ENCODE measurements at places on chromosomes 12 and 14.
A peak's percentile ranks its signal among the peaks of the same experiment; 100 is the strongest.

- H3K27me3 ChIP-seq: no peaks in the 10 kb centered on the region
- DNase-seq: no peak
- H3K4me1 ChIP-seq: no peaks in the 10 kb centered on the region
- no peak overlapping the region for H3K4me3 ChIP-seq
- no peak overlapping the region for H3K27ac ChIP-seq
- H3K36me3 ChIP-seq: peaks cover 19% of the 10 kb centered on the region
Measured at GRCh38 chr14:102907980-102908730, 14.3 kb upstream of the AMN start.

GRCh38 chr14:53226553-53226952, 73.4 kb upstream of the DDHD1 start:
- no peak for DNase-seq
- H3K4me1 ChIP-seq: no peaks in the 10 kb centered on the region
- H3K4me3 ChIP-seq: no peak overlapping the region
- H3K27ac ChIP-seq: no peak overlapping the region
- H3K36me3 ChIP-seq: no peaks in the 10 kb centered on the region

DNA sequence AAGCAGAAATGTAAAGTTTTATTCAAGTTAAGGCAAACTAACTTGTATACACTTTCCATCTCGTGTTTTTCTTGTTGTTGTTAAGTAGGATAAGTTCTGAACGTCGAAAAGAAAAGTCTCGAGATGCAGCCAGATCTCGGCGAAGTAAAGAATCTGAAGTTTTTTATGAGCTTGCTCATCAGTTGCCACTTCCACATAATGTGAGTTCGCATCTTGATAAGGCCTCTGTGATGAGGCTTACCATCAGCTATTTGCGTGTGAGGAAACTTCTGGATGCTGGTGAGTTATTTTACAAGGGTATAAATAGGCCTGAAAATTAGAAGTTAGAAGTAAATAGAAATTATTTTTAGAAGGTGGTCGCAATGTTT, 25.0 kb downstream of the HIF1A start:
- H3K27ac ChIP-seq: peak overlapping the region; percentile 56
- H3K4me3 ChIP-seq: peak overlapping the region; percentile 46
- DNase-seq: no peak
- H3K27me3 ChIP-seq: no peaks in the 10 kb centered on the region
- peaks cover 85% of the 10 kb centered on the region for H3K4me1 ChIP-seq

DNA sequence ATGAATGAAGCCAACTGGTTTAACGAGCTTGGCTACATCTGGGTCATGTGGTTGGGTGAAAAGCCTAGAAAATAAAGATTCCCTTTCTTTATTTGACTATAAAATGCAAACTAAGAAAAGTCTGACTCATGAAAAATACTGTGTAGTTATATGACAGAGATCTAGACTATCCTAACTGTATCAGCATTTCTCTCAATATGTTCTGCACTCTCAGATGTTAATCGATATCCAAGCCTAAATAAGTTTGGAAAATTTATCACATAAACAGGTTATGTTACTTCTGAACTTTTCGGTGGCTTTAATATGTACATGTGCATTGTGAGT, 133.1 kb downstream of the DAAM1 start:
- H3K36me3 ChIP-seq: peaks cover 2% of the 10 kb centered on the region
- H3K27me3 ChIP-seq: no peaks in the 10 kb centered on the region
- no peak overlapping the region for H3K27ac ChIP-seq
- H3K4me3 ChIP-seq: no peak overlapping the region
- peaks cover 8% of the 10 kb centered on the region for H3K4me1 ChIP-seq

DNA sequence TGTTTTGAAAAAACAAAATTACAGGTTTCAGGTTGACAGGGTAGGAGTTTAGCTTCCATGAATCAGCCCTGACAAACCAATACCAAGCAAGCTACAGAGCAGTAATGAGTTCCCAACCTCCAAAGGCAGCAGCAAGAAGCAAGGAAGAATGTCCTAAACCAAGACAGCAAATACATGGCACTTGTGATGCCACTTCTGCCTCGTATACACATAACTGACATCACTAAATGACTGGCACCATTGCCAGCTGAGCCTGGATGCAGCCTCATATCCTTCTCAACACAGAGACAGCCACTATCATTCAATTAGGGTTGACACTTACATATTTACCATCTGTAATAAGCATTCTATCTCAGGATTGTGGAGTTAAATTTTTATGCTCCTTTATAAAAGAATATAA, 35.0 kb upstream of the MDM1 start:
- H3K36me3 ChIP-seq: no peaks in the 10 kb centered on the region
- H3K27me3 ChIP-seq: no peaks in the 10 kb centered on the region
- peak overlapping the region; percentile 43 for H3K27ac ChIP-seq
- no peak overlapping the region for H3K4me3 ChIP-seq
- peak; percentile 57 for DNase-seq
- H3K4me1 ChIP-seq: peaks cover 56% of the 10 kb centered on the region

- H3K36me3 ChIP-seq: no peaks in the 10 kb centered on the region
- H3K4me1 ChIP-seq: peaks cover 9% of the 10 kb centered on the region
- DNase-seq: no peak
Measured at GRCh38 chr14:90449411-90449810, 52.6 kb downstream of the CALM1 start.

GRCh38 chr14:71621276-71621675, 311.0 kb upstream of the RGS6 start:
- H3K27me3 ChIP-seq: no peaks in the 10 kb centered on the region
- H3K4me1 ChIP-seq: peaks cover 2% of the 10 kb centered on the region
- no peak overlapping the region for H3K4me3 ChIP-seq
- DNase-seq: no peak

DNA sequence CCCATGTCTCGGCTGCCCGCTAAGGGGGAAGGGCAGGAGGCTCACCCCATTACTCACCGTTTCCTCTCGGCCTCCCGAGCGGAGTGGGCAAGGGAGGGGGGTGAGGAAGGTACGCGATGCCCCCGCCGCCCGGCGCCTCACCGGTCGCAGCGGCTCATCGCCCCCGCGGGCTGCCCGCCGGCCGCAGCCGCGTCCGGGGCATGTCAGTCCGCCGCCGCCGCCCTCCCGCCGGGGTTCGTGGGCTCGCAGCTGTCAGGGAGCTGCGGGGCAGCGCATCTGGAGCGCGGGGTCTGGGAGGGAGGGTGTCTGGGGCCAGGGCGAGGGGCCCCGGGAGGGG, 461 bp downstream of the SLC8A3 start:
- H3K4me3 ChIP-seq: peak overlapping the region; percentile 82
- peaks cover 60% of the 10 kb centered on the region for H3K27me3 ChIP-seq
- peaks cover 14% of the 10 kb centered on the region for H3K4me1 ChIP-seq
- H3K36me3 ChIP-seq: no peaks in the 10 kb centered on the region

DNA sequence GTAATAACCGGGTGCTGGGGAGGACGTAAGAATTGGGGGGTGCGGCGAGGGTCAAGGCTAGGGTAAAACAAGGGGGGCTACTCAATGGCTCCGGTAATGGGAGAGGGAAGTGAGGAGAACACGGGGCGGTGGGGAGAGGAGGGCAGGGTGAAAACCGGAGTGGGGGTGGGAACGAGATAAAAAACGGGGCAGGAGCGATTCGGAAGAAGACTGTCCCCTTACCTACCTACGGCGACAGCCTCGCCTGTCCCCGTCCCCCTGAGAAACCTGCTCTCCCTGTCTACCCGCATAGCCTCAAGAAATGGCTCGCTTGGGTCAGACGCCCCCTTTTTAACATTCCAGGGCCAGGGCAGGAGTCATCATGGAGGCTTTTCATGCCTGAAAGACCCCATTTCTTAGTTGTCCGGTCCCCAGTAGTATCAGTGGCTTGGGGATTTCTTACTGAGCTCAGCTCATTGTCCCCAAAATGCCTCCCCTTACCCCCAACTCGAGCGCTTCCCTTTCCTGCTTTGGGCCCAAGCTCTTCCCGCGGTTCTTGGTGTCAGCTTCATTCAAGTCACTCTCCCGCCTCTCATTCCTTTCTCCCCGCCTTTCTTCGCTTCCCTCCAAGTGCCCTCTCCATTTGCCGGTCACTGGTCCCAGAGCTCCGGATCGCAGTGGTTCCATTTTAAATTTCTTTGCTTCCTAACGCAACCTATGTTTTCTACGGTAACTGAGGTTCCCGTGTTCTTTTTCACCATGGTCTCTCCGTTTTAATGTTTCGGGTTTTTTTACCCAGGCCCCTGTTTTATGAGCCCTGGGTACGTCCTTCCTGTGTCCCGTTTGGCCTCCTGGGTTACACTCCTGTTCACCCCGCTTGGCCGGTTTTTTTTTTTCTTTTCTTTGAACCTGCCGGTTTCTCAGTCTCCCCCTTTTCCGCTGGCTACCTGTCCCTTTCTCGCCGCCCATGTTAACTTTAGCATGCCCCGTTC, 1.2 kb upstream of the WSB2 start:
- peak overlapping the region; percentile 91 for H3K27ac ChIP-seq
- DNase-seq: peak; percentile 26
- H3K4me3 ChIP-seq: peak overlapping the region; percentile 90
- H3K4me1 ChIP-seq: peaks cover 45% of the 10 kb centered on the region
- H3K27me3 ChIP-seq: peaks cover 8% of the 10 kb centered on the region

- H3K4me1 ChIP-seq: no peaks in the 10 kb centered on the region
- no peak overlapping the region for H3K4me3 ChIP-seq
Measured at GRCh38 chr14:20734430-20734806, 11.3 kb upstream of the EDDM3A start.

DNA sequence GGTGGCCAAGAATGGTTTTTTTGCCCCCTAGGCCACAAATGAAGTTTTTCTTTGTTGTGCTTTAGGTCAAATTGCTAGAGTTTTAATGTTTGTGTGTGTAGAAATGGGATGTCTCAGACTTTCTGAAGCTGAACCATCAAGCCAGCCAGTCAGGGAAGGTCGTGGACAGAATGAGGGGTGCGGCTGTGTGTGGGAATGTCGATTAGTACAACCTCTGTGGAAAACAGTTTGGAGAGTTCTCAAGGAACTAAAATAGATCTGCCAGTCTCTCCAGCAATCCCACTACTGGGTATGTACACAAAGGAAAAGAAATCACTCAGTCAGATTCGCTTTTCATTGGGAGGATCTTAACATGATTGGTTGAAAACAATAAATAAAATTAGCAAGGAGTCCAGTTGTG, 44.5 kb downstream of the ACACB start:
- no peak overlapping the region for H3K27ac ChIP-seq
- H3K36me3 ChIP-seq: peaks cover 2% of the 10 kb centered on the region
- no peaks in the 10 kb centered on the region for H3K27me3 ChIP-seq

DNA sequence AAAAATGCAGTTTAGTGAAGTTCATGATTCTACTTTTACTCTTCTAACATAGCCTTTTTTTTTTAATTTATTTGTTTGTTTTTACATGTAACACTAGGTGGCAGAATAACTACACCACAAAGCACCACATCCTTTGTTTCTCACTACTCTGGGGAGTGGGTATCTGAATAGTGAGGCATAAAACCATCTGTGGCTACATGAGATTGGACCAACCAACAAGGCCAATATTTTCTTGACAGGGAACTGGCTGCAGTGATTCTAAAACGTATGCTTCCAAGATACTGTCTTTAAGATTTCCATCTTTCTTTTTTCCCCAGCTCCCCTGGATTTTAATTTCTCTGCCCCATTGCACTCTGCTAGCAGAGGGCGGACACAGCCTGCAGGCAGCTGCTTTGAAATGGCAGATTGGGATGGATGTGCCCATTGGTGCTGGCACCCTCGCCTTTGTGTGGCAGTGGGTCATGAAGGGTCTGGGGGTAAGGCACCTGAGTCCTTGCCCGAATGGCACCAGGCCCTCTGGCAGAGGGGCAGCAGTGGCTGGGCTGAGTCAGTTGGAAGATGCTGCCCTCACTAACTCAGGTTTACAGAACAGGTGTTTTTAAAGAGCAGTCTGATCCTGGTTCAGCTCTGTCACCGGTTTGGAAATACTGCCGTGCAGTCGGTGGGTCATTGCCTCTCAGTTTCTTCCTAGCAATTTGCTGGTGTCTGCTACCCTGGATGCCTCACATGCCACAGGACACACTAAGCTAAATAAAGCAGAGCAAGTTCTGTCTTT, 429.1 kb downstream of the RAD51B start:
- no peak overlapping the region for H3K4me3 ChIP-seq
- no peaks in the 10 kb centered on the region for H3K36me3 ChIP-seq
- DNase-seq: no peak

GRCh38 chr12:26668230-26668629, 164.8 kb downstream of the ITPR2 start:
- H3K27ac ChIP-seq: no peak overlapping the region
- no peak for DNase-seq
- H3K36me3 ChIP-seq: peaks cover 19% of the 10 kb centered on the region
- no peaks in the 10 kb centered on the region for H3K27me3 ChIP-seq

- H3K4me3 ChIP-seq: no peak overlapping the region
- H3K27ac ChIP-seq: no peak overlapping the region
Measured at GRCh38 chr14:77313371-77313770, 7.3 kb downstream of the POMT2 start.

GRCh38 chr12:4881266-4882064, 28.2 kb upstream of the KCNA1 start:
- no peak overlapping the region for H3K4me3 ChIP-seq
- no peak overlapping the region for H3K27ac ChIP-seq
- no peak for DNase-seq
- H3K36me3 ChIP-seq: no peaks in the 10 kb centered on the region
- no peaks in the 10 kb centered on the region for H3K4me1 ChIP-seq

DNA sequence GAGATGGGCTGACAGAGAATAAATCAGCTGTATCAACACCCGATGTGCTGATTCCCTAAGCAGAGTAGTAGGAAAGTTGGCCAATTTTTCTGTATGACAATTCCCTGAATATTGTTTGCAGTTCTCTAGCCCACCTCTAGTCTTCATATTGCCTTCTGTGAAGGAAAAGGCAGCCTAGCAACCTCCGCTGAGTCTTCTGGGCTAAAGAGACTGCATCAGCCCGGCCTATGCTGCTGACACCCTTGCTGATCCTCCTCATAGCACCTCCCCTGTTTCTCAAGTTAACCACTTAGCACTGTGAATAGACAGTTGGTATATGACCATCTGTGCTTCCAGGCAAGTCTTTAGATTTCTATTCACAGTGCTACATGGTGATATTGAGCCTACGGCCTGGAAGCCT, 161.1 kb upstream of the EGLN3 start:
- H3K27ac ChIP-seq: no peak overlapping the region
- no peak for DNase-seq
- H3K27me3 ChIP-seq: peaks cover 5% of the 10 kb centered on the region
- H3K36me3 ChIP-seq: no peaks in the 10 kb centered on the region
- H3K4me1 ChIP-seq: no peaks in the 10 kb centered on the region

- no peaks in the 10 kb centered on the region for H3K27me3 ChIP-seq
- H3K27ac ChIP-seq: no peak overlapping the region
- no peaks in the 10 kb centered on the region for H3K4me1 ChIP-seq
- peaks cover 24% of the 10 kb centered on the region for H3K36me3 ChIP-seq
Measured at GRCh38 chr12:53533471-53533870, 26.2 kb upstream of the NPFF start.

All from activated naive CD4-positive, alpha-beta T cell treated with anti-CD3 and anti-CD28 coated beads for 36 hours (primary cell).